ENCODE measurements at places on chromosomes 1 and 21.

DNA sequence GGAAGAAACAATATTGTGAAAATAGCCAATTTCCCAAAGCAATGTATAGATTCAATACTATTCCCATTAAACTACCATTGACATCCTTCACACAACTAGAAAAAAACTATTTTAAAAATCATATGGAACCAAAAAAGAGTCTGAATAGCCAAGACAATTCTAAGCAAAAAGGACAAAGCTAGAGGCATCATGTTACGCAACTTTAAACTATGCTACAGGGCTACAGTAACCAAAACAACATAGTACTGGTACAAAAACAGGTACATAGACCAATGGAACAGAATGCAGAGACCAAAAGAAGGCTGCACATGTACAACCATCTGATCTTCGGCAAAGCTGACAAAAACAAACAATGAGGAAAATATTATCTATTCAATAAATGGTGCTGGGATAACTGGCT is 233.3 kb upstream of the TMPRSS15 start:
- H3K4me3 ChIP-seq = no peak overlapping the region
- DNase-seq = no peak
- H3K27me3 ChIP-seq = no peaks in the 10 kb centered on the region
- no peaks in the 10 kb centered on the region for H3K36me3 ChIP-seq
- H3K27ac ChIP-seq = no peak overlapping the region

DNA sequence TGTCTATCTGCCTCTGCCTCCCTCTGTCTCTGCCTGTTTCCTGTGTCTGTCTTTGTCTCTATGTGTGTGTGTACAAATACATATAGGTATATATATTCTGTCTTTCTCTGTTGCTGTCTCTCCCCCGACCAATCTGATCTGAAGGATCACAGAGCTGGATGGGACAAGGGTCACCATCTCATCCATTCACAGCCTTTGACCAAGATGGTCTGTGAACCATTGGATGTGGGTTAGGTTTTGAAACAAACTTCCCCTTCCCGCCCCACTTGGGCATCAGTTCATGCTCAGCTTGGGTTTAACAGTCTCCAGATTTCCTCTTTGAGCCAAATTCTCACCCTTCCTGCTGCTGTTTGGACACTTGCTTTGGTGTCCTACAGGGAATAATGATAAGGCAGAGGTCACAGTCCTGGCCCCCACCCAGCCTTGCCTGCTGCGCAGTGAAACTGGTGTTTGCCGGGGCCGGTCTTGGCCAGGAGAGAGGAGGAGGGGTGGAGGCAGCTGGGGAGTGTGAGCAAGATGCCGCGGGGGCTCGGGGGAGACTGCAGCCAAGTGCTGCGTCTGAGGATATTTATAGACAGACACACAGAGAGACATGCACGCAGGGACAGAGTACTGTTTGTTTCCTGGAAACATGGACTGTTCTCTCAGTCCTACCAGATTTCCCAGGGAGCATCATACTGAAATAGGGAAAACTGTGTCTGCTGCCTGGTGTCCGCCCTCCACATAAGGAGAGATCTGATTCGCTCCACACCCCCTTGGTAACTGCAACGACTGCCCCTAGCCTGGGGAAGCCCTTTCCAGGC is 27.0 kb upstream of the BTG2 start:
- H3K27me3 ChIP-seq = no peaks in the 10 kb centered on the region
- no peak for DNase-seq
- H3K36me3 ChIP-seq = no peaks in the 10 kb centered on the region
- no peak overlapping the region for H3K4me3 ChIP-seq
- H3K4me1 ChIP-seq = peaks cover 40% of the 10 kb centered on the region
- H3K27ac ChIP-seq = no peak overlapping the region

DNA sequence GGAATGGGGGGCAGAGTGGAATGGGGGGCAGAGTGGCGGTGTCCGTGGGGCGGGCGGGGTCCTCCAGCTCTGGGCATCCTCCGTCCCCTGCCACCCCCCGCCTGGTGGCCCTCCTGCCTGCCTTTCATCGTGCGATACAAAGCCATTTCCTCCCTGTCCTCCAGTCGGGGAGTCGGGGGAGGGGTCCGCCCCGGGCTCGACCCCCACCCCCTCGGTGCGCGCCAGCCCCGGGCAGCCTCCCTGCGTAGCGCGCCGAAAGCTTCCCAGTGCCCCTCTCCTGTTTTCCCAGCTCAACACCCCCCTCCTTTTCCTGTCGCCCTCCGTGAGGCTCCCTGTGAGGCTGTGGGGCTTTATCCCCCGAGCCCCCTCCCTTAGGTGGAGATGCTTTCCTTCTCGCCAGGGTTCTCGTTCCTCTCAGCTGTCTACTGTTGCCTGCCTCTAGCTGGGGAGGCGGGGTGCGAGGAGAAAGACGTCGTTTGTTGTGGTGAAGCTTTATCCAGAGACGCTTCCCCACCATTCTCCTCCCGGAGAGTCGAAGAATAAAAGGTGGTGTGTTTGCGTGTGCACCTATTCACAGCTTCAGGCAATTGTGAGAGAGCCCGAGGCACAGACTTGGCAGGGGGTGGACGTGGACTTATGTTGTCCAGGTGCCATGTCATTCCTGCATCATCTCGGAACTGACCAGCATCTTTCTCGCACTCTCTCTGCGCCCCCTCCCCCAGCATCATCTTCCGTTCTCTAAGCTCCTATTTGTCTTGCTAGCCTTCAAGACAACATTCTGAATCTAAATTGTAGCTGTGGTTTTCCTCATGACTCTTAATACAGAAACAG is 848 bp downstream of the DNM3 start:
- DNase-seq = peak; percentile 10
- H3K27ac ChIP-seq = no peak overlapping the region
- H3K4me1 ChIP-seq = peaks cover 9% of the 10 kb centered on the region
- H3K36me3 ChIP-seq = no peaks in the 10 kb centered on the region

DNA sequence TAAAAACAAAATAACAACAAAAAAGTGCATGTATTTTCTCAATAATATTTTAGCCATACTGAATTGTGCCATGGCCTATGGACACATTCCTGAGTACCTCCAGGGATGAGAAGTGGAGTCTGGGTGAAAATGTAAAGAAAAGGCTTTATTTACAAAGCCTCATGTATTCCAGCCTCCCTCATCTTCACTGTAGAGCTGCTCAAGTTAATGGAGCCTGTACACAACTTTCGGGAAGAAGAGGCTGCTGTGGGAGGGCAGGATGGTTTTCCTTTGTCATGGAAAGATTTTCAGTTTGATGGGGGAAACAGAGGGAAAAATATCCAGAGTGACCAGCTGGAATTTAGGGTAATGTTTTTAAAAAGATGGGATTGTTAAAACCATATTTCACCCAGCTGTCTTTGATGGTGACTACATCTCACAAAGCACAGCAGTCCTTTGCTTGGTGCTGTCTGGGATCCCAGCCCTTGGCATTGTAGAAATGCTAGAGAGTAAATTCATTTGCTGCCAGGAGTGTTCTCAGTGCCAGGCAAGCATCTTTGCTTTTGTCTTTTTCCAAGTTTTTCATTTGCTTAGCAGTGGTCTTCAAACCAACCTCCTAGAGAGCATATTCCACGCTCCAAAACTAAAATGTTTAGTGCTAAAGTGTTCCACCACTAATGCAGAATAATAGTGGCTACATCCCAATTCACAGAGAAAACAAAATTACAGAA is 54.9 kb downstream of the DPT start:
- no peak overlapping the region for H3K27ac ChIP-seq
- H3K4me3 ChIP-seq = no peak overlapping the region
- no peaks in the 10 kb centered on the region for H3K27me3 ChIP-seq
- no peaks in the 10 kb centered on the region for H3K4me1 ChIP-seq
- no peaks in the 10 kb centered on the region for H3K36me3 ChIP-seq
- DNase-seq = no peak

DNA sequence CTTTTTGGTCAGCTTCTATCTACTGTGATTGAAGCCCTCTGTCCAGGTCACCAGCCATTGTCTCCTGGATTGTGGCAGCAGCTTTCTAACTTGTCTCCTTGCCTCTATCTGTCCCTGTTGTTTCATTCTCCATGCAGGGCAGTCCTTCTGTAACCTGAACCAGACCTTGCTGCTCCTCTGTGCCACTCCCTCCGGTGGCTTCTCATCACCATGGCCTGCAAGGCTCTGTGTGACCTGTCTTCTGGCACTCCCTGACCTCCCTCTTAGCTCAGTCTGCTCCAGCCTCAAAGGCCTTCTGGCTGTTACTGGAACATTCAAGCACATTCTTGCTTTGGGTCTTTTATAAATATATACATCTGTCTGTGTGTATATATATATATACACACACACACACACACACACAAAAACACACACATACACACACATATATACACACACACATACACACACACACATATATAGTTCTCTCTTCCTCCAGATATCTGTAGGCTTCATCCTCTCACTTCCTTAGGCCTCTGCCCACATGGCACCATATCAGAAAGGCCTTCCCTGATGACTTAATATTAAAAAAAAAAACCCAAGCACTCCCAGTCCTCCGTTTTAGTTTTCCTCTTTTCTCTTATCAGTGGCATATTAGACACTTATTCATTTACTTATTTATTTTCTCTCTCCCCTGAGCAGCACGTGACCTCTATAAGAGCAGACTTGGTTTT is 21.2 kb upstream of the JUN start:
- no peaks in the 10 kb centered on the region for H3K27me3 ChIP-seq
- no peaks in the 10 kb centered on the region for H3K36me3 ChIP-seq
- DNase-seq = no peak

DNA sequence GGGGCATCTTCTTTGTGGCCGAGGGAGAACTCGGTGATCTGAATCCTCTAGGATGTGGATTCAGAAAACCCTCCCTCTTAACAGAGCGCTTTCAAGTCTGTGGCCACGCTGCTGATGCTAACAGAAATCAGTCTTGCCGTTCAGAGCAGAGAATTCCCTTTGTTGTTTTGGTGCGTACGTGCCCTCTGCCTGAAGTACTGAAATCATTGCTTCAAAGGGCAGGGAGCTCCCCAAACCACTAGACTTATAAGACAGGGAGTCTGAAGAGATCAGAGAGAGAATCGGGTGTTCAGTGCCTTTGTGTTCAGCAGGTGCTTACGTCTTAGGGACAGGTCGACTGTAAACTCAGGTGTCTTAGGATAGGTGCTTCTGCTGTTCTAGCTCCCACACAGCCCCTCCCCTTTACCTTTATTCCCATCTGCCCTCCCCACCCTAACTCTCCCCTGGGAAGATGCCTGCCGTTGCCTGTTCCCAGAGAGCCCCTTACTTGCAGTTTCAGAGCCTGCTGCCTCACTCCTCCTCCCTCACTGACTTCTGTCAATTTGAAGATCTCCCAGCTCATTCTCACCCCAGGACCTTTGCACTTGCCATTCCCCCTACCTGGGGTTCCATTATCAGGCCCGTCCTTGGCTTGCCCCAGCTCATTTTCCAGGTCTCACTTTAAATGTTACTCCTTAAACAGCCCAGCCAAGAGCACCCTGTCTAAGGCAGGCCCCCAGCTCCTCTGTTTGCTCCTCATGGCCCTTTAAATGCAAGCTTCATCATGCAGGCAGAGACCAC is 143.0 kb downstream of the CAMTA1 start:
- no peak overlapping the region for H3K27ac ChIP-seq
- H3K36me3 ChIP-seq = no peaks in the 10 kb centered on the region
- no peak overlapping the region for H3K4me3 ChIP-seq
